AG08395 (cell line): ENCODE measurements at places on chromosomes 16 and 17.
A peak's percentile ranks its signal among the peaks of the same experiment; 100 is the strongest.

DNA sequence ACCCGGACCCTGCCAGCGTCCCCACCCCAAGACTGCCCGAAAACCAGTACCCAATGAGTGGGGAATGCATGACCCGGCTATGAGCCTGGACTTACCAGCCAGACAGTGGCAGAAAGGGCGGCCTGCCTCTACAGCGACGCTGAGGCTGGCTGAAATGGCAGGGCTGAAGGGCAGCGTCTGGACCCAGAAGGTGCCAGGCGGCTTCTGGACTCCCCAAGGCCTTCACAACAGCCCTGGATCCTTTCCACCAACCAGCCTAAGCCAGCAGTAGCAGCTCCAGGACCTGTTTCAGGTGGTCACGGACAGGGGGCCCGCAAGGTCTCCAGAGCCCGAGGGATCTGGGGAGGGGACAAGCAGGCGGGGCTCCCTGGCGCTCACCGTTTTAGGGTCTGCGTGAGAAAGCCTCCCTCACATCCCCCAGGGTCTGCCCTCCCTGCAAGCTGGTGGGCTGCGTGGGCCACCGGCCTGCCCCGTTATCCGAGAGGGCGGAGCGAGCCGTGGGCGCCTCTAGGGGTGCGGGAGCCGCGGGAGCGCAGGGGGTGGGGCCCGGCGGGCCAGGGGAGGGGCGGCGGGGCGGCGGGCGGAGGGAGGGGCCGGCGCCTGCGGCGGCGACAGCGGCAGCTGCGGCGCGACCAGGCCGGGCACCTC is at the start of gene RIPOR1:
Gene RIPOR1, plus strand, starts transcription at position 608 of the 648 bp plus-strand sequence. CDS start 9,618 bp downstream, outside the sequence.
- DNase-seq: peak; percentile 82

- no peak for DNase-seq
These were observed 168.8 kb downstream of the CYLD start for GRCh38 chr16:50910736-50911100.

DNA sequence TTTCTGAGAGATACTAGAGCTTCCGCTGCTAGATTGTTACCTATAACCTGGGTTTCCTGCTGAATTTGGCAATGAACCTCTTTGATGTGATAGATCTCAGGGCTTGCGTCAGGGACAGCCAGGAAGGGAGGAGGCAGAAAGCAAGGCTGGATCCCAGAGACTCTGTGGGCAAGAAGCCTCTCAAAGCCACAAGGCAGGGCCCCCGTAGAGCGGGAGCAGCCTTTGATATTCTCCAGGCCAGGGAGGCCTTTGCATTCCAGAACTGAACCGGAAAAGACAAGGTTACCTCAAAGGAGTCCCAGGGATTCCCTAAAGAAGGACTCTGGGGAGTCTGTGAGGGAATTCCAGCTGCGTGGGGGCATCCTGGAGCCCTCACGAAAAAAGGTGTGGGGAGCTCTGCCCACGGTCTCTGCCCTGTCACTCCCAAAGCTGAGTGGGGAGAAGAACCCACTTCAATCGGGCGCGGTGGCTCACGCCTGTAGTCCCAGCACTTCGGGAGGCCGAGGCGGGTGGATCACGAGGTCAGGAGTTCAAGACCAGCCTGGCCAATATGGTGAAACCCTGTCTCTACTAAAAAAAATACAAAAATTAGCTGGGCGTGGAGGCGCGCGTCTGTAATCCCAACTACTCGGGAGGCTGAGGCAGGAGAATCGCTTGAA is 14.3 kb upstream of the SCIMP start:
- DNase-seq: no peak

GRCh38 chr16:56748191-56748590 is 18.3 kb downstream of the NUP93 start:
- no peak for DNase-seq

DNA sequence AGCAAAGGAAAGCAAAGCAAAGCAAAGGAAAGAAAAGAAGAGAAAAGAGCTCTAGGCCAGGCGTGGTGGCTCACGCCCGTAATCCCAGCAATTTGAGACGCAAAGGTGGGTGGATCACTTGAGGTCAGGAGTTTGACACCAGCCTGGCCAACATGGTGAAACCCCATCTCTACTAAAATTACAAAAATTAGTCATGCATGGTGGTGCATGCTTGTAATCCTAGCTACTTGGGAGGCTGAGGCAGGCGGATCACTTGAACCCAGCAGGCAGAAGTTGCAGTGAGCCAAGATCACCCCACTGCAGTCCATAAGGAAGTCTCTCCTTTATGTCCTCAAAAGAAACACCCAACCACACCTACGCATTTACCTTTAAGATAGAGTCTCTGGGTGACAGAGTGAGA is 70.1 kb downstream of the ADAMTS18 start:
- no peak for DNase-seq

DNA sequence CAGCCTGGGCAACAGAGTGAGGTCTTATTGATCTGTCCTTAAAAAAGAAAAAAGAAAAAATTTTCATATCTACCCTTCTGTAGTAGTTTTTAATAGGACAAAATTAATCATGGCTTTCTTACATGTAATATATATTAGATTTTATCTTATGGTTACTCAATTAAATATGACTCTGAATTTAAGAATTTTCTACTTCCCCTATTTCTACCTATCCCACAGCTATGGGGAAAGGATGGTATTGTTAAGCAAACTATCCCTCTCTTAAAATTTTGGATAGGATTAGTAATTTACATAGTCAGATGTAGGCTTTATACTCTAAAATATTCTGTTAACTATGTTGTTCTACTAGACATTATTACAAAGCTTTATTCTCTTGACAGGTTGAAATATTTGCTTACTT is 62.5 kb downstream of the NQO1 start:
- DNase-seq: no peak
